Activated CD4-positive, alpha-beta T cell treated with anti-CD3 and anti-CD28 coated beads for 4 hours (primary cell): ENCODE measurements at places on chromosomes 5 and 9.

- DNase-seq, result no peak
These were observed 3.5 kb downstream of the CCDC192 start for GRCh38 chr5:127706691-127707090.

DNA sequence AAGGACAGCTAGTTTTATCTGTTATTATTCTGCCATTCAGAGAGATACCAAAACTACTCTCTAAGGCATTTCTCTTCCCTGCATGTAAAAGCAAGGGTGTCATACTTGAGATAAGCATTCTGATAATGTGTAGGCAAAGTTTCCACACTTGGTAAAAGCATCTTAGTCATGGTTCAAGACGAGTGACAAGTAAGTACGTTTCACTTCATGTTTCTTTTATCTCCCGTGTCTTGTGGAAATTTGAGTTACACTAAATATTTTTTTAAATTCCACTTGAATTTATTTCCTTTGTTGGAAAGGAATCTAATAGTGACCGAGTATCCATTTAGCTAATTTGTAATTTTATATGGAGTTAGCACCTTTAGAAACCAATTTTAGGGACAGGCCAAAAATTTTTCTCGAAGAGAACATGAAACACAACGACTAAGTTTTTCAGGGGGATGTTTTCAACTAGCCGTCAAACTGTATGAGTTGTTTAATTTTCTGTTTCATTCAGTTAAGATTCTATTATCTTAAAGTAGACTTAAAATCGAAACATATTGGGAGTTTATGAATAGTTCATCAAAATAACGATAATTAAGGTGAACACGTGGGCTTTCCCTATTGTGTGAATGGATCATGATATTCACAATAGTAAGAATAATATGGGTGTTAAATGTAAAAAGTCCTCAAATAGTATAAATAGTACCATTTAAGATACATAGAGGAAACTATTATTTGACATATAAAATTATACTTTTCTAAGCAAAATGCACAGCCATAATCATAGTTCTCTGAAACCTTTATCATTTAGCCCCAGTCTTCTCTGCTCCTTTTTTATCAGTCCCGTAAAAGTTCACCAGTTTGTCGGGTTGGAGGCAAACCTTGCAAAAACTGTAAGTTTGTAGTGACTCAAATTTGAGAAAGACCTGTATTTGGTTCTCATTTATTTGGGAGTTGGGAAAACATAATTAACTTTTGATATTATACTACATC, 1.6 kb downstream of the RFESD start:
- DNase-seq, result no peak

DNA sequence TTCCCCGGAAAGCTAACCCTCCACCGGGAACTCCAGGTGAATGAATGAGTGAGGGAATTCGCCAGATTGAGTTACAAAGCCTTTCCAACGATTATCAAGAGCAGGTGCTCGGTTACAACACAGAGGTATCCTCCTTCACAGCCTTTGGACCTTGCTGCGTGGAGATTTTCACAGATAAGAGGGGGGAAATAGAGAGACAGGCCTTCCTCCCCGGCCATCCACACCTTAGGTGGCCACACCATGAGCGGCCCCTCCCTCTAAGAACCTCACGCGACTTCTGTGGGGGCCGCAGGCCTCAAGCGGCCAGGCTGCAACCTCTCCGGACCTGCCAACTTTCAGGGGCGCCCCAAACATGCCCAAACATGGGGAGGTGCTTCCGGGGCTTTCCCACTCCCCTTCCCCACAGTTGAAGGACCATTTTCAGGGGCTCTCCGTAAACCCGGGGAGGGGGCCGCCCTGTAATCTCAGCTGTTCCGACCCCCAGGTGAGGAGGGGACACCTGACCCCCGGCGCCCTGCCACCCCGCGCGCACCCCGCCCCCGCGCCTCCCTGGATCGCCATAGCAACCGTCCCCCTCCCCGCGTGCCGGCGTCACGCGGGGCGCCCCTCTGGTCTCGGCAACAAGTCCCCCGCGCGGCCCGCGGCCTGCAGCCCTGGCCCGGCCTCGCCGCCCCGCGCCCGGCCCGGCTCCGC, 603 bp downstream of the DENND1A start:
- DNase-seq, result peak; percentile 51

- no peak for DNase-seq
These were observed 619.9 kb downstream of the KIF4B start for GRCh38 chr5:155633338-155633957.

DNA sequence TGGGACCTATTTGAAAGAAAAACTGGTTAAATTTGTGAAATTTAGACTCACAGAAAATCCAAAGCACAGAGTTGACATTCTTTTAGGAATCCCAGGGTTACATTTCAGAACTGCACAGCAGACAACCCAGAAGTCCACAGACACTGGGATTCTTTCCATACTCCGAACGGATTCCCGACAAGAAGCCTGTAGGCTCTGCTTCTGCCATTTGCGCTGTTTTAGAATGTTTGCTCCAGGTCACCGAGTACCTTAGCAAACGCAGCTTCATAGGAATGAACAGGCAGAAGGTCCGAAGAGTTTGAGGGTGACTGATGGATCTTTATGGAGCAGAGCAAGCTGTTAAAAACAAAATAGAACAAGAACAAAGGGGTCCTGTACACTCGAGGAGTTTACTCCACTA, 84.5 kb upstream of the NFIB start:
- no peak for DNase-seq

DNA sequence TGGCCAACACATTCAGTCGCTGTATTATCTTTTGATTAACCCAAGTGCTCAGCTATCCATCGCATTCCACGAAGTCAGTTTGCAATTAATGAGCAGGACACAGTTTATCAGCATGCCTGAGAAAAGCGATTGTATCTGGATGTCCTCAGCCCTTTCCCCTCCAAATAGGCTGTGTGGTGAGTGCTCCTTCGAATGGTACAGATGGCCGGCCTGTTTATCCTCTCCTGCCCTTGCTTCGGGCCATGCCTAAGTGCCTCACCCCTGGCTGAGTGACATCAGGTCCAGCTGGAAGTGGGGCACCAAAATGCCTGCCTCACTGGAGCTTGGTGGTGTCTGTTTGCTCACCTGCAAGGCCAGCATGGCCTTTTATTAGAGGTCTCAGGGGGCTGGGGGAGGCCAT, 317.3 kb downstream of the GADD45G start:
- no peak for DNase-seq
